ENCODE measurements at places on chromosomes 1 and 21. TPM values are rescaled to one million over a fixed set of nuclear protein-coding genes. Genes with fewer than 3 reads are reported as not detected.

The CNIH4 gene
- 27.2 TPM for total RNA-seq

The PARP1 gene
- total RNA-seq: 180 TPM

The MROH7 gene
- total RNA-seq: not detected

The SELP gene
- 0.87 TPM for total RNA-seq

The RPTN gene
- not detected for total RNA-seq

The RAP1GAP gene
- 0.07 TPM for total RNA-seq

The LEMD1 gene
- total RNA-seq: not detected

The SPRR2E gene
- total RNA-seq: not detected

The TFF2 gene
- total RNA-seq: not detected

The PGLYRP3 gene
- not detected for total RNA-seq

The CGN gene
- 0.49 TPM for total RNA-seq

The PRMT6 gene
- 21.6 TPM for total RNA-seq

The HAO2 gene
- total RNA-seq: not detected

The GBP4 gene
- total RNA-seq: 43.9 TPM

The EDN2 gene
- total RNA-seq: not detected

The LEPR gene
- total RNA-seq: 0.30 TPM

The HJV gene
- not detected for total RNA-seq

The KCNJ15 gene
- total RNA-seq: not detected

The GPR161 gene
- total RNA-seq: 0.17 TPM

The ADAMTS5 gene
- total RNA-seq: not detected
